ENCODE measurements at places on chromosomes 1 and 21.

GRCh38 chr1:5267603-5268235 is 613.3 kb downstream of the AJAP1 start:
- DNase-seq = no peak

- no peak for DNase-seq
Measured at GRCh38 chr1:9419369-9420041, 119.8 kb upstream of the SLC25A33 start.

DNA sequence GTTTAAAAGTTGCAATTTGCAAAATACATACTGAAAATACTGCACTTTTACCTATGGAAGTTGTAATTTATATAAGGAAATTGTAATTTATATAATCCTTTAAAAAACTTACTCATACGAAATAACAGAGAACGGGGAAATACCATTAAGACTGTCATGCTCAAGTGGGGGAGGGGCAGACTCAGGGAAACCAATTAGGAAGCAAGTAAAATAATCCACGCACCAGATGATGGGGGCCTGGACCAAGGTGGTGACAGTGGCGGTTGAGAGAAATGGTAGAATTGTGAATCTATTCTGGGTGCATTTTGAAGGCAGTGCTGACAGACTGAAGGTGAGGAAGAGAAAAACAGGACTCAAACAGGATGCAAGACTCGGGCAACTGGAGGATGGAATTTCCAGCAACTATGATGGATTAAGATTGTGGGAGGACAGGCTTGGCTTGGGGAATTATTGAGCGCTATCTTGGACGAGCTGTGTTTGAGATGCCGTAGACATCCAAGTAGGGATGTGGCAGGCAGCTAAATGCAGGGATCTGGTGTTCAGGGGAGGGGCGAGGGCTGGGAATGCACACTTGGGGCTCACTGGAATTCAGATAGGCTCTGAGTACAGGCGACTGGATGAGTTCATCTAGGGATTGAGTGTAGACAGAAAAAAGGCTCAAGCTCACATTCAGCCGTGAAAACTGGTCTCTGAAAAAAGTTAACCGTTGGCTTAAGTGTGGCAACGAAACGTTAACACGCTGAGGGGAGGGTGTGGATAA is 977 bp downstream of the LCA5L start:
- no peak for DNase-seq

- no peak for DNase-seq
Measured at GRCh38 chr1:168223681-168224540, 1.9 kb upstream of the SFT2D2 start.

GRCh38 chr1:93061895-93062792 is 16.9 kb upstream of the MTF2 start:
- no peak for DNase-seq

DNA sequence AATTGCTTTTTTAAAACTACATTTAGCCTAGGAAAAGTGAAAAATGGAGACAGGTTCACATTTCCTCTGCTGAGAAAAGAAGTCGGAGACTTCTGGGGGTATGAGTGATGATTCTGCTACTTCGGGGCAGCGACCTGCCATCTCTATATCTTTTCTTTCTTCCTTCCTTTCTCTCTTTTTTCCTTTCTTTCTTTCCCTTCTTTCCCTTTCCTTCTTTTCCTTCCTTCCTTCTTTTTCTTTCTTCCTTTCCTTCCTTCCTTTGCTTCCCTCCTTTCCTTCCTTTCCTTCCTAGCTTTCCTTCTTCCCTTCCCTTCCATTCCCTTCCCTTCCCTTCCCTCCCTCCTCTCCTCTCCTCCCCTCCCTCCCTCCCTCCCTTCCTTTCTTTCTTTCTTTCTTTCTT is 17.8 kb downstream of the TBX19 start:
- no peak for DNase-seq

- no peak for DNase-seq
Measured at GRCh38 chr1:19596065-19596713, 47.9 kb upstream of the NBL1 start.

- no peak for DNase-seq
Measured at GRCh38 chr1:184260382-184260781, 126.4 kb upstream of the C1orf21 start.

- no peak for DNase-seq
Measured at GRCh38 chr1:218642033-218642948, 297.2 kb downstream of the TGFB2 start.

DNA sequence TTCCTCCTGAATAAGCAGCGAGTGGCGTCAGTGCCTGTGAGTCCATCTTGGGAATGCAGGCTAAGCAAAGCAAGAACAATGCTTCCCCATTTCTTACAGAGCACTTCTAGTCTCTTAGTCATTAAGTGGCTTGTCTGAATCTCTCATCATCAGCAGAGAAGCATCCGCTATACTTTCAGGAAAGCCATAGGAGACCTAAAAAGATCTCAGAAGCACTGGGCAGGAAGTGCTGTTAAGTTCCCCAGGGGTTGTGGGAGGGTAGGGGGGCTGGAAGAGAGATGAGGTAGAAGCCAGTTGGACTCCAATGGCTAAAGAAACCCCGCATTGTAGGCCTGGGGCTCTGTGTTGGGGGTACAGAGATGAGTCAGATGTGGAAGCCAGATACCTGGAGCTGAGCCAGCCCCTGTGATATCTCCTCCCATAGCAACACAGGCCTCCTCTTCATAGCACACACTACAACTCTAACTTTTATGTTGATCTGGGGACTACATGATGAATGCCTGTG is 44.9 kb downstream of the SYT6 start:
- DNase-seq = no peak

- DNase-seq = no peak
Measured at GRCh38 chr1:24705260-24706073, 39.8 kb upstream of the CLIC4 start.

GRCh38 chr1:210257698-210258529 is 25.3 kb downstream of the SERTAD4 start:
- DNase-seq = no peak

DNA sequence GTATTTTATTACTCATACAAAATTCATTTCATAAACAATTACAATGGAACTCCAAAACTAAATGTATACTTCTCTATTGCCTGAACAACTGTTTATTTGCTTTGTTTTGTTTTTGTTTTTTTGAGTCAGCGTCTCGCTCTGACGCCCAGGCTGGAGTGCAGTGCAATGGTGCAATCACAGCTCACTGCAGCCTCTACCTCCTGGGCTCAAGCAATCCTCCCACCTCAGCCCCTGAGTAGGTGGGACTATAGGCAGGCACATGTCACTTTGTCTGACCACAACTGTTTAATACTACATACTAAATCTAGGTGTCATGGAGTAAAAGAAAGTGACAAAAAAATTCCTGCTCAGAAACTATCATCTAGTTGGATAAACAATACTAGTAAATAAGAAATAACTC is 49.3 kb downstream of the RAB3GAP2 start:
- no peak for DNase-seq

DNA sequence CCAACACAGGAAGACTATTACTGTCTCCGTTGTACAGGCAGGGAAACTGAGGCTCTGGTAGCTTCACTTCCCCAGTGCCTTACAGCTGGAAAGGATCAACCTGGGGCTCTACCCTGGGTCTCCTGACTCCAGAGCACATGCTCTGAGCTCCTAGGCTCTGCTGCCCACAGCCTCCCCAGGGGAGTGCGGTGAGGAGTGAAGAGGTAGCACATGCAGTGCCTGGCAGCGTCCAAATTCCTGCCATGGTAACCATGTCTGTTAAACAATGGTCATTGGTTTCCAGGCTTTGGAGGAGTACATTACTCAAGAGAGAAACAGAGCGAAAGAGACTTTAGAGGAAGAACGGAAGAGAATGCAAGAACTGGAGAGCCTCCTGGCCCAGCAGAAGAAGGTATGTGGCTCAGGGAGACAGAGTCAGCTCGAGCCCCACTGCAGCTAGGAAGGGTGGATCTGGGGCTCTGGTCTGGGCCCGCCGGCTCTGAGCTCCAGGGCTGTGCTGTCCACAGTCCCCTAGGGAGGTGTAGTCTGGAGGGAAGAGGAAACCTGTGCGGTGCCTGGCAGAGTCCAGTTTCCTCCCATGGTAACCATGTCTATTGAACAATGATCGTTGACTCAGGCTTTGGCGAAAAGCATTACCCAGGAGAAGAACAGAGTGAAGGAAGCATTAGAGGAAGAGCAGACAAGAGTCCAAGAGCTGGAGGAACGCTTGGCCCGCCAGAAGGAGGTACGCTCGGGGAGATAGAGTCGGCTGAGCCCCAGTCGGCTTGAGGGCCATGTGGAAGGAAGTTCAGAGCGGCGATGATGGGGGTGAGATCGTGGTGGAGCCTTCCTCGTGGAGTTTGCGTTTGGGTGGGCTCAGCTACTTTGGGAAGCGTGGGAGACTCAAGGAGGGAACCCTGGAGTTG is 64.6 kb upstream of the EFHD2 start:
- DNase-seq = no peak

DNA sequence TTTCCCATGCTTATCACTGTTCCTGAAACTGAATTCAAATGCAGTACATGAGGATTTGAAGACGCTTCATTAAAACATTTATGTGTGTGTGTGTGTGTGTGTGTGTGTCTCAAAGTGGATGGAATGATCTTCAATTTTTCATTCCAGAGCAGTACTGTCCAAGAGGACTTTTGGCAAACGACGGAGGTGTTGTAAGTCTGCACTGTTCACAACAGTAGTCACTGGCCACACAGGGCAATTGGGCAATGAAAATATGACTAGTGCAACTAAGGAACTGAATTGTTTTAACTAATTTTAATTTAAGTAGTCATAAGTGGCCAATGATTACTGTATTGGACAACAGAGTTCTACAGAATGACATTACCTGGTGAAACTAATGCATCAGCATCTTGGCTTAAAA is 5.0 kb downstream of the TAF5L start:
- DNase-seq = no peak

DNA sequence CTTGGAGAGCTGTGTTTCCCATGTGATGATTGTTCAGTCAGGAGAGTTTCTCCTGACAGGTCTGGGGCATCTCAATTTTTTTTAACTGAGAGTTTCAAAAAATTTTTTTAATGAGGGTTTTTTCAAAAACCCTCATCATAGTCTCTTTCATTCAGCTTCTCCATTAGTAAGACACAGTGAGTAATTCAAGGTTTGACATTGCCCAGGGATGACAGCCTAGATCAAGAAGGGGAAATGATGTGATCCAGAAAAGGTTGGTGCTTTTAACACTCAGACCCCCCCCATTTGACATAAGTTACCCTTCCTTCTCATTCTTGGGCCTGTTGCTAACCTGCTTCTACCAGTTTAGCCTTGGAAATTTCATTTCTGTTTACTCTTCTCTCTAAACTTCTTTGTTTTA is 189.4 kb upstream of the HOOK1 start:
- DNase-seq = no peak

- no peak for DNase-seq
Measured at GRCh38 chr1:33273406-33273805, 17.1 kb downstream of the ZNF362 start.

GRCh38 chr1:111535256-111536191 is 32.1 kb upstream of the ADORA3 start:
- DNase-seq = no peak

- no peak for DNase-seq
Measured at GRCh38 chr1:18940303-18941020, 16.0 kb downstream of the IFFO2 start.

DNA sequence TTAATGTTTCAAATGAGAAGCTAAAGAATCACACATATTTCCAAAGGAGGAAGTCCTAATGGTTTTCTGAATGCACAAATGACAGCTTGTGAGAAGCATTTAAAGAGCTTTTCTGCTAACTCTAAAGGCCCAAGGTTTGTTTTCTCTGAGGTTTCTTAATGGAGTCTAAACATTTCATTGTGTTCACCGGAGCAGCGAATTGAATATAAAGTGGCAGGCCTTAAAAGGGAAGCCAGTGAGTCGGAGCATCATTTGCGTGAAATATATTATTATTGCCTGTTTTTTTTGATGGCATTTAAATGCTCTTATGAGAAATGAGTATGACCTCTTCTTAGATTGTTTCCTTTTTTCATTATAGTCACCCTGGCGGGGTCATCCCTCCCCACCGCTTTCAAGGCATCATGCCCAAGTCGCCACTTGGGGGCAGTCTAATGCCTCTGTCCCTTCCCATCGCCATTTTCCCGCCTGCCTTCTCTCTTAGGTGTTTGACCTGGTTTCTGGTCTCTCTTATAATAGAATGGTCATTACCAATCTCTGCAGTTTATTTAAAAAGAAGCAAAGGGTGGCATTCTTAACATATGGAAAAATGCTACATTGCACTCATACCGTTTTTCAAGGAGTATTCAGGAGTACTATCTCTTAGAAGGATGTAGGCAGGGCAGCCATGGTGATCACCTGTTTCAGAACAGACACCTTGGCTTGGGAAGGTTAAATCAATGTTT is 25.3 kb upstream of the OVAAL start:
- peak; percentile 43 for DNase-seq

DNA sequence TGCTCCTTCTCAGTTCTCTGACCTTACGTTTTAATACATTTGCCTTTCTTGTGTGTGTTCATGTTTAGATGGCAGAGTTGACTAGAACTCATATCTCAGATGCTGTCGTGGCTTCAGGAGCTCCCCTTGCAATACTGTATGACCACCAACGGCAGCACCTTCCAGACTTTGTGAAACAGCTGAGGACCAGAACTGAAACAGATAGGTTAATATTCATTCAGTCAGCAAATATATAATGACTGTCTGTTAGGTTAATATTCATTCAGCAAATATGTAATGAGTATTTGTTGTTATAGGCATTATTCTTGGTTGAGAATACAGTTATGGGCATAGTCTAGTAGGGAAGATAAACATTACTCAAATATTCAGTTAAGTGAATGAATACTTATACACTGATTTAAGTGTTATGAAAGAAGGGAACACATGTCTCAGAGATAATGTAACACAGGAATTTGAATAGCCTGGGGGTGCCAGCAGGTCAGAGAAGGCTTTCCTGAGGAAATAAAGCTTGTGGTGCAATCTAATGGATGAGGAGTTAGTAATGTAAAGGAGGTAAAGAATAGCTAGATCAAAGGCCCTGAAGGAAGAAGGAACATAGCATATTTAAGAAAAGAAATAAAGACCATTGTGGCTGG is 88.5 kb downstream of the CEP350 start:
- no peak for DNase-seq

GRCh38 chr1:210310562-210311153 is 18.0 kb upstream of the HHAT start:
- DNase-seq = no peak

- no peak for DNase-seq
Measured at GRCh38 chr1:22320587-22321344, 130.9 kb upstream of the ZBTB40 start.

GRCh38 chr1:22915816-22916470 is 56.7 kb downstream of the LACTBL1 start:
- DNase-seq = no peak

- DNase-seq = no peak
Measured at GRCh38 chr21:36946949-36947356, 19.5 kb downstream of the HLCS start.

- no peak for DNase-seq
Measured at GRCh38 chr21:32597205-32597604, 11.9 kb upstream of the TCP10L start.

- no peak for DNase-seq
Measured at GRCh38 chr1:70331962-70332361, 22.6 kb downstream of the ANKRD13C start.

DNA sequence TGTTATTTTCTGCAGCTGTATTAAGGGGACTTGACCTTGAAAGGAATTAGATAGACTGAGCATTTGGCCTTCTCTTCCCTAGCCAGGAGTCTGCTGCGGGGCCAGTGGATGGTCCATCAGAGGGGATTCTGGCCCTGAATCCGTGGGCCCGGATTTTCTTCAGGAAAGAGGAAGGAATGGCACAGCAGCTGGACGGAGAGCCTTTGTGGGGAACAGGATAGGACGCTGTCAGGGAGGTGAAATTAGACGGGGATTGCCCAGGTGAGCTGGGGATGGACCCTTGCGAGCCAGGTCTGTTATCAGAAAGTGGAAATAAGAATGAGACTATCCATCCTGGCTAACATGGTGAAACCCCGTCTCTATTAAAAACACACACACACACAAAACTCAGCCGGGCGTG is 1.7 kb upstream of the C2CD2 start:
- DNase-seq = no peak
